Uterus (tissue), 4 donors: ENCODE measurements at places on chromosomes 5 and 9. TPM values are rescaled to one million over a fixed set of nuclear protein-coding genes. Genes with fewer than 3 reads are reported as not detected.

DNA sequence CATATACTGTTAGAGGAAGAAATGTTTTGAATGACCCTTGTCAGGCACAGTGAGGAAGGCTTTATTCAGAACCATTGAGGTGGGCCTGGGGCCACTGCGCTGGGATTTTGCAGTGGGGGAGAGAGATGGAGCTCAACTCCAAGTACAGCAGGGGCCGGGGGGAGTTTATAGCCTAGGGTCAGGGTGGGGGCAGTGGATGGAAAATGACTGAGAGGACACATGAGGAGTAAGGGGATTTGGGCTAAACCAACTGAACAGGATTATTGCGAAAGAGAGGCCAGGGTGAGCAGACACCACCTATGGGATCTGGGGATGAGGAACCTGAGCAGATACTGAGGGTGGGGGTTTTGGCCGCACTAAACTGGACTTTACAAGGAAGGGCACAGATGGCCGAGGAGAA lies 6.3 kb downstream of the CEP72 start:
- DNase-seq, result no peak

NXNL2 gene
- 12.6 TPM for total RNA-seq

GRCh38 chr9:89564346-89564878 lies 40.4 kb upstream of the GADD45G start:
- DNase-seq, result no peak

- peak; percentile 42 for DNase-seq
These were observed 482 bp downstream of the TESK1 start for GRCh38 chr9:35605351-35606137.

COL23A1 gene
- 7.6 TPM for total RNA-seq

GRCh38 chr9:127424676-127424999 lies 456 bp downstream of the ZNF79 start:
- no peak for DNase-seq

RHOBTB3 gene
- total RNA-seq, result 73.1 TPM

- DNase-seq, result peak; percentile 35
These were observed 438 bp downstream of the SOX30 start for GRCh38 chr5:157651623-157652376.

DNA sequence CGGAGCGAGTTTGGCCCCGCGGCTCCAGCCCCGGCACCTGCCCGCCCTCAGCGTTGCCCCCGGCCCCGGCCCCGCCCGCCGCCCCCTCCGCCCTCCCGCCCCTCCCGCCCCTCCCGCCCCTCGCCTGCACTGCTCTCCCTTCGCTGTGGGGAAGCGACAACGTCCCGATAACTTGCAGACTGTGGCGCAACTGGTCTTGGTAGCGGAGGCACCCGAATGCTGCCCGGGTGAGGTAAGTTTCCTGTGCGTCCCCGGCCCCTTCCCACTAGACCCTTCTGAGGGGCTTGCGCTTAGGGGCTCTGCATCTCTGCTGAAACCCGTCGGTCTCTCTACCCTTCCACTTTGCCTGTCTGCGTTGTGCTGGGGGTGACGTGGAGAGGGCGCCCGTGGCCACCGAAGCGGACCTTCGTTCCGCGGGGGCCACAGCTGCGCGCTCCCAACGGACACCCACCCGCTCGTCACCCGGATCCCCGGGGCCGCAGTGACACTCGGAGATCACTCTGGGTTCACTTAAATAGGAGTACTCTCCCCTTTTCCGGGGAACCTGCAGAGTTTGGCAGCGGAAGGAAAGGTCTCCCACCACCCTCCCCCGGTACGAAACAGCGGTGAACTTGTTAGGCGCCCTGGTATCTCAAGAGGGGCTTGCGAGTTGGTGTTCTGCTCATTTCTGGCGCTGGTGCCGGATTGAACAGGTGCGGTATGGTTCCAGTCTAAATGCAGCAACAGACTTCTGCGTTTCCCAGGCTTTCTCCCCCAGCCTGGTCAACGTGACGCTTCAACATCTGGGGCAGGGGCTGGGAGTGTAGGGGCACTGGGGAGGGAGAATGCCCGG lies 707 bp downstream of the PIP5K1B start:
- no peak for DNase-seq

CCDC127 gene
- total RNA-seq, result 2.6 TPM

PCDHGA7 gene
- 10.0 TPM for total RNA-seq

PCA3 gene
- total RNA-seq, result not detected

SPINK6 gene
- total RNA-seq, result not detected

PCDHGC4 gene
- total RNA-seq, result 7.6 TPM

DNA sequence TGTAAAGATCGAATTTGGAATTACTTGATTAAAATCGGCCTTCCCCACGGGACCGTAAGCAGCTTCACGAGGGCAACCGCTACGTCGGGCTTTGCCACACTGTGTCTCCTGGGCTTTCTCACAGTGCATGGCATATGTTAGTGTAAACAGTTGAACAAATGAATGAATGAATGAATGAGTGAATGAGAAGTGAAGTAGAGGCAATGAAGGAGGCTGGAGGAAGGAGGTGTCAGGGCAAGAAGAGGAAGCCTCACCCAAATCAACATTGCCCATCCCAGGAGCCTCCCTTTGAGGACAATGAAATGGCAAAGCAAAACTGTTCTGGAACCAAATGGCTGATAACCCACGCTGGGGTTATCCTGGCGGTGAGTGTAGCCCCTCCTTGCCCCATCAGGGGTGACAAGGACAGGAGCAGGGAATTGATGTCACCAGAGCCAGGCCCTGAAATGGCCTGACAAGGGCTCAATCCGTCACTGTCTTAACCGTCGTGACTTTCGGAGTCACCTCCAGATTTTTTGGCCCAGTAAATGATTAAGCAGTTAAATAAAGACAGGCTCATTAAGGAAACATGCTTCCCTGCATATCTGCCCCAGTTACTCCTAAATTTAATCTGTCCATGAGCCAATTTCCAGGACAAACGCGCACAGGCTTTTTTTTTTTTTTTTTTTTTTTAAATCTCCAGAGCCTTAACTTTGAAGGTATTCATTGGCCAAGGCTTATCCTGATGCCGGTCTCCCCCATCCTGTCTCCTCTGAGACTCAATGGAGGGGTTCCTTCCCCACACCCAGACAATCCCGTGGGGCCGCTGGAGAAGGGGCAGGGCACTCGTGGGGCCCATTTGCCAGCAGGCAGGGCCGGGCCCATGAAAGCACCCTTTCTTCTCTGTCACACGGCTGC lies 88.4 kb upstream of the BOD1 start:
- DNase-seq, result no peak

GRCh38 chr9:6632516-6633183 lies 12.9 kb downstream of the GLDC start:
- DNase-seq, result no peak

GRCh38 chr5:140262839-140263238 lies 40.1 kb downstream of the PFDN1 start:
- no peak for DNase-seq

ANKRD18A gene
- 1.8 TPM for total RNA-seq

GRCh38 chr5:163718272-163718671 lies 212.9 kb downstream of the MAT2B start:
- DNase-seq, result no peak

- no peak for DNase-seq
These were observed 135.2 kb upstream of the GRHPR start for GRCh38 chr9:37287317-37287716.

DNA sequence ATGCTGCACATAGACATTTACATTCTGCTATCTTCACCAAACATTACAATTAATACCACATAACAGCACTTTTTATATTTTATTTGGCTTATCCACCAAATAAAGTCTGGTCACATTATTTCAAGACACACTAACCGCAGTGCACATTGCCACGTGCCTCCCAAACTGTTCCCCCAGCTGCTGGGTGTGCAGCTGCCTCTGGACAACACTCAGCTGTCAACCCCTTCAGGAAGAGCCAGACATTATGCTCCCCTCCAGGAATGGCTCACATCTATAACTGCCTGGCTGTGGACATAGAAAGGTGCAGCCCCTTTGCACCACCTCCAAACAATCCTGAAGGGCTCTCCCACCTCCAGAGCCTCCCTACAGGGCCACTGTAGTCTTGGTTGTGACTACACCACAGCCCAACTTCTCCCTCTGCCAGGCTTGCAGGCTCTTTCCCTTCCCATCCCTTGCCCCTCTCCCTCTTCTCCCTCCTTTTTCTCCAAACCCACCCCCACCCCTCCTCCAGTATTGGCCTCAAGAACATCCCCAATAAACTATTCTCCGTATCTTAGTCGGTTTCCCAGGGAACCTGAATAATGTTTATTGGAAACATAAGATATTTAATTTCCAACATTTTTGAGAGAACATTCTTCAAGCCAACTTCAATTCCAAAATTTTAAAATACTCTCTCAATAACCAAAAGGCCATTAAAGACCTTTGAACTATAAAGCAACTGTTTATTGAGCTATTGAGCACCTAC lies 372.3 kb downstream of the CTNND2 start:
- DNase-seq, result no peak

GRCh38 chr9:14198047-14198840 lies 115.7 kb downstream of the NFIB start:
- DNase-seq, result no peak

GRCh38 chr5:1268666-1269065 lies 26.2 kb downstream of the TERT start:
- no peak for DNase-seq

IL9 gene
- total RNA-seq, result not detected

ZFP37 gene
- total RNA-seq, result 7.7 TPM

DNA sequence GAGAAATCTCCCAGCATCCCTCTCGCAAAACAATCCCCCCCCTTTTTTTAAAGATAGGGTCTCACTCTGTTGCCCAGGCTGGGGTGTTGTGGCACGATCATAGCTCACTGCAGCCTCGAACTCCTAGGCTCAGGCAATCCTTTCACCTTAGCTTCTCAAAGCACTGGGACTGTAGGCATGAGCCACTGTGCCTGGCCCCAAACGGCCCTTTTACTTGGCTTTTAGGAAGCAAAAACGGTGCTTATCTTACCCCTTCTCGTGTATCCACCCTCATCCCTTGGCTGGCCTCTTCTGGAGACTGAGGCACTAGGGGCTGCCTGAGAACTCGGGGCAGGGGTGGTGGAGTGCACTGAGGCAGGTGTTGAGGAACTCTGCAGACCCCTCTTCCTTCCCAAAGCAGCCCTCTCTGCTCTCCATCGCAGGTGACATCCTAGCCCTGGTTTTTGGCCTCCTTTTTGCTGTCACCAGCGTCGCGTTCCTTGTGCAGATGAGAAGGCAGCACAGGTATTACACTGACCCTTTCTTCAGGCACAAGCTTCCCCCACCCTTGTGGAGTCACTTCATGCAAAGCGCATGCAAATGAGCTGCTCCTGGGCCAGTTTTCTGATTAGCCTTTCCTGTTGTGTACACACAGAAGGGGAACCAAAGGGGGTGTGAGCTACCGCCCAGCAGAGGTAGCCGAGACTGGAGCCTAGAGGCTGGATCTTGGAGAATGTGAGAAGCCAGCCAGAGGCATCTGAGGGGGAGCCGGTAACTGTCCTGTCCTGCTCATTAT lies 6.8 kb downstream of the CA9 start:
- no peak for DNase-seq

CDC37L1 gene
- total RNA-seq, result 44.8 TPM

- no peak for DNase-seq
These were observed 66.2 kb upstream of the NEURL1B start for GRCh38 chr5:172574871-172575223.

GRCh38 chr5:122611406-122611805 lies 163.5 kb upstream of the SNX2 start:
- no peak for DNase-seq

- DNase-seq, result no peak
These were observed 42.9 kb upstream of the PJA2 start for GRCh38 chr5:109452661-109453060.

CCDC192 gene
- not detected for total RNA-seq

BASP1 gene
- 21.5 TPM for total RNA-seq

- DNase-seq, result no peak
These were observed 8.3 kb downstream of the FOXD1 start for GRCh38 chr5:73440262-73440661.

DNA sequence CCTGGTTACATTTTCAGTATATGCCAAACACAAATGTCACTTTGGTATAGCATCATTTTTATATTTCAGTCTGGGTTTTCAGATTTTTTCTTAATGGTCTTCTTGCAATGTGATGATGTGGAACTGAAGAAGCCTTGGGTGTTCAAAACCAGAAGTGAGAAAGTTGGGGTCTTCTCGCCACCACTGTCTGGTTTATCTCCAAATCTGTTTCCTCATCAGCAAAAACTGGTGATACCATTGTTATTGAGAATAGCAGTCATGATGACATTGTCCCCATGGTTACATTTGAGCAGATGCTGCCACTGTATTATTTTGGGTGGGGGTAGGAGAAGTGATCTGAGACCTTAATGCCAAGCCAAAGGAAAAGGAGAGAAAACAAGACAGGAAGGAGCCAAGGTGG lies 85.9 kb upstream of the MAP3K1 start:
- DNase-seq, result no peak

DNA sequence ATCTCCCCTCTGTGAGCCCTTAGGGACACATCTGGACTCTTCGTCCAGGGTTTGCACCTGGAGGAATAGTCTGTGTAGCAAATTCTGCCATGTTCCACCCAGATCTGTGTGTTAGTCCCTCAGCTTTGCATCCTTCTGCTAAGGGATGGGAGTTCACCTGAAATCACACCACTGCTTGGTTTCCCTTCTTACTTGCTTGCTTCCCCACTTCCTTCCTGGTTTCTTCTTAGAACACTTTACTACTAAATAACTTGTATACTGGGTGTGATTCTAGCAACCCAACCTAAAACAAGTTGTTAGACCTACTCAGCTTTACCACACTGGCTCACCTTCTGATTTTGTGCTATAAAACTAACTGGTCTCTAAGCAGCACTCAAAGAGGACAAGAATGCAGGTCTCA lies 202.6 kb upstream of the MAP3K1 start:
- no peak for DNase-seq

DNA sequence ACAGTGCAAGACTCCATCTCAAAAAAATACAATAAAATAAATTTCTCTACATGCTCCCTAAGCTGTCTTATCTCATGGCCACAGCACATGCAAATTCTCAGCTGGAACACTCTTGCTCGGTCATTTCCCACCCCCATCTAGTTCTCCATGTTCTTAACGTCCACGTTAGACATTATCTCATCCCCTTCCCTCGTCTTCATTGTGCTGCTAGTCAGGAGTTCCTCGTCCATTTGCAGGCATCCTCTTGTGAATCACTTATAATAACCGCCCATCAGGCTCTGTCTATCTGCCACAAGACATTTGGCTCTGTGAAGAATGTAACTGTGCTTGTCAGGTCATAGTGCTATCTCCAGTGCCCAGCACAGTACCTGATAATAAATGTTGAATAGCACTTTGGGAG lies 32.9 kb upstream of the GOLGA1 start:
- DNase-seq, result no peak

GRCh38 chr9:108967916-108968315 lies 33.7 kb downstream of the ABITRAM start:
- DNase-seq, result no peak

DNA sequence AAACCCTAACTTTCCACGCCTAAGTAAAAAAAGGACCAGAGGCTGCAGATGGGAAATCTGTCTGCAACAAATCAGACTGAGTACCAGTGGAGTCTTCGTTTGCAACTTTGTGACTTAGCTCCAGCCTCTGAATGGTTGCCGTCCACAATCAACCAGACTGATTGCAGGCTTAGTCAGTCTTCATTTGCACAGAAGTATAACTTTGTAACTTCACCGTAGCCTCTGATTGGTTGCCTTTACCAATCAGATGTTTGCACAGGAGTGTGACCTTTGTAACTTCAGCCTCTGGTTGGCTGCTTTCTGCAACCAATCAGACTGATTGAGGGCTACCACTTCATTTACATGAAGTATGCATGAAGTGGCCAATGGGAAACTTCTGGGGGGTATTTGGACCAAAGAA lies 53.7 kb downstream of the TGFBR1 start:
- no peak for DNase-seq

NPR3 gene
- 23.1 TPM for total RNA-seq

CD180 gene
- 0.37 TPM for total RNA-seq

GRCh38 chr5:14712666-14713065 lies 48.1 kb downstream of the OTULIN start:
- no peak for DNase-seq
